B cell (primary cell): ENCODE measurements at places on chromosomes 2 and 18.

DNA sequence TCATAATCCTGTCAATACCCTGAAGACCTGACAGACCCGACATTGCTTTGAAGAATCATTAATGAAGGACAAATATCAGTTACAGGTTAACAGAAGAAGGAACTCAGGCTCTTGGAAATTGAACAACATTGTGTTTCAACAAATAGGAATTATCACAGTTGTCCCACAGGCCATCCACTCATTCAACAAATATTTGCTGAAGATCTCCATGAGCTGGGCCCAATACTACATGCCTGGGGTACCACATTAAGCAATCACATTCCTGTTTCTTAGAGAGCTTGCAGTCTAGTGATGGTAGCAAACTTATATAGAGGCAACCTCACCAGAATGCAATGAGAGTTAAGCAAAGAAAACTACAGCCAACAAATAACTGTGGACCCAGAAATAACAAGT is 671.6 kb upstream of the ACVR2A start:
- no peak for DNase-seq

DNA sequence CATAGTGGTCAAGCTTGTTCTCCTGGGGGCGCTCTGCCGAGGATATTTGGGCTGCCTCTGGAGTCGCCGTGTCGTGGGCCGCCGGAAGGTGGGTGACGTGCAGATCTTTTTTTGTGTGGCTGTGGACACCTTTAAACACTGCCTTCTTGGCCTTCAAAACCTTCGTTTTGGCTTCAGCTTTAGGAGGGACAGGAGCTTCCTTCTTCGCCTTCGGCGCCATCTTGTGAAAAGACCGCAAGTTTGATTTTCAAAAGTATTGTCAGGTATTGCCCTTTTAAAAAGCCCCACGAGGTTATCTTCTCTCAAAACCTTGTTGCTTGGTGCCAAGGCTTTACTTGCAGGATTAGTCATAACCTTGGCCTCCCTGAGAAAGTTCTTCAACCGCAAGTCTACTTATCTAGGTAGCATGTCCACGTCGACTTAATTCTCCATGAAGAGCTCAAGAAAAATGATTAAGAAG is 20.8 kb downstream of the LAMA3 start:
- DNase-seq, result no peak

DNA sequence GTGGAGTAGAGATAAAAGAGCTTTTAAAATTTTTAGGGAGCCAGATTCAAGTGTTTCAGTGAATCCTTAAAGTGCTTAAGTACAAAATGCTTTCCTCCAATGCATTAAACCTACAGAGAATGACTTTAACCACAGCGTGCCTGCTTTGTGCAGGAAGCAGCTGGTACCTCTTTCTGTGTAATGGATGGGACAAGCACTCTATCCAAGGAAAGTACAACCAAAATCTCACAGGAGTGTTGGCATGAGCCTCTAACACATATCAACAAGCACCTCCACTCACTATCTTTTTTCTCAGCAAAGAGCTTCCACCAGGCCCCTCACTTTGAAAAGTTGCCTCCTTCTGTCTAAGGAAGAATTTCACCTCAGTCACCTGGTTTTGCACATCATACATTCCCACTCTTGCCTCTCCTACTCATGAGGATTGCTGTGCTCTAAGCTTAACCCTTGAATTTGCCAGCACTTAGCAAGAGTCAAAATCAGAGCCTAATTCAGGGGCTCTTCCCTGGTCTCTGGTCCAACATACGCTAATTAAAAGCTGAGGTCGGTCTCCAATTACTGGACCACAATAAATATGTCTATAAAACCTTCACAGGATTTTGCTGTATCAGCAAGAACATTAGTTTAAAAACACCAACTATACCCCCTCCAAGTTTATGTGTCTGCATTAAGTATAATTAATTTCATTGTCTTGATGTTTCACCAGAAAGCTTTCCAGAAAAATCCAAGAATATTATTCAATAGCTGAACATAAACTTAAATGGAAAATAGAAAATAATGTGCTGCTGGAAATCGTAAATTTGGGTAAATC is 68.9 kb downstream of the ZNF521 start:
- no peak for DNase-seq

GRCh38 chr2:156134887-156135286 is 197.6 kb downstream of the NR4A2 start:
- no peak for DNase-seq

DNA sequence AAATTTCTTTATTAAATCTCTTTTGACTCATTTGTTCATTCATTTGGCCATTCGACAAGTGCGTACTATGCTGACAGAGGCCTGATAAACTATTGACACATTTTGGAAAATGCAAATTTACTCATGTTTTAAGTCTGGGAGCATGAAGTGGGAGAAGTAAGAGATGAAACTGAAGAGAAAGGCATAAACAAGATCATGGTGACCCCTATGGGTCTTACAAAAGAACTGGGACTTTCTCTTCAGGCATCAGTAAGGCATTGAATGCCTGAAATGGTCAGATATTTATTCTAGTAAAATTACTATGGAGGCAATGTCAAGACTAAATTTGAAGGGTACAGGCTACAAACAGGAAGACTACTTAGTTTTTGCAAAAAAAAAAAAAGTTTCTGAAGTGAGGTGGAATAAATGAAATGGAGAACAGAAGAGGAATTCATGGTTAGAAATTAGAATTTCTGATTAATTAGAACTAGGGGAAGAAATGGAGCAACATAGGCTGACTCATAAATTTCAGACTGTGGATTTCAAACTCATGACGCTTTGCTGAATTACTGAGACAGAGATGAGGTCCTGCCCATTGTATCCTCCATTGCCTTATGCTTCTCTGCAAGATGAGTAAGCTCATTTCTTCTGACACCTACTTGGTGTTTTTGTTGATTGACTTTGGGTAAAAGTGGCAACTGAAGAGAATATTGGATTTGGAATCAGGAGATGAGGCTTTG is 32.7 kb downstream of the VSNL1 start:
- DNase-seq, result no peak

- no peak for DNase-seq
Observed at GRCh38 chr2:190488516-190489233, 45.8 kb downstream of the NEMP2 start.

DNA sequence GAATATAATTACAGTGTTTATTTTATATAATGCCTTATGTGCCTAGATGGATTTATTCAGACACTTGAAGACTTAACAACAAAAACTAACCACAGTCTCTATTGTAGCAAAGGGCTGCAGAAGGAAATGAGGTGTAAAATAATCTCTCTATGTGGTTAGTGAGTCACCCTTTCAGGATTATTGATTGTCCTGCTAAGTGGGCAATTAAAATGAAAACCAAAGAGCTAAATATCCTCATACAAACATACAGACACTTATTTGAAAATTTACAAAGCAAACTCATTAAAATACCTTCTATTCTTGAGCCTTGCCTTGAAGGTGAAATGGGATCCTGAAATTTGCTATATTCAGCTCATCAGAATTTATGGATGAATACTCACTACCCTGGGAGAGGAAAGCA is 27.7 kb upstream of the DCC start:
- no peak for DNase-seq

GRCh38 chr2:23692263-23692662 is 234.7 kb downstream of the ATAD2B start:
- no peak for DNase-seq

DNA sequence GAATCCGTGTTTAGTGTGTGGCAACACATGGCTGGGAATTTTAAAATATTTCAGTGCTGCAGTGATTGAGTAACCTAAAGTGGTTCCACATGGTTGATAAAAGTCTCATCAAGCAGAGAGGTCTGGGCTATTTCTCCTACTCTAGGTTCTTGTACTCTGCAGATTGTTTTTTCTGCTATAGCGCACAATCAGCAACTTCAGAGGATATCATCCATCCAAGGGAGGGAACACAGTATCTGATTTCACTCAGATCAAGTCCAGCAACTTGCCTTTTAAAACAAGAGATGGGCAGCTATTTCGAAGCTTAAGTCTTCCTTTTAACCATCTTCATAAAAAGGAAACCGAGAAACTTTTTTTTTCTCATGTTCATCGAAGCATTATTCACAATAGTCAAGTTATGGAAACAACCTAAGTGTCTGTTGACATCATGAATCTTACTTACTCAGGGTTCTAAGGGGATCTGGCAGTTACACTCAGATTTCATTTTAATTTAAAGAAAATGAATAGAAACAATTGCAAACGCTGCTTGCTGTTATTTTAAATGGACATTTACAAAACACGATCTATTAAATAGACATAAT is 172.7 kb upstream of the TRIB2 start:
- peak; percentile 35 for DNase-seq

DNA sequence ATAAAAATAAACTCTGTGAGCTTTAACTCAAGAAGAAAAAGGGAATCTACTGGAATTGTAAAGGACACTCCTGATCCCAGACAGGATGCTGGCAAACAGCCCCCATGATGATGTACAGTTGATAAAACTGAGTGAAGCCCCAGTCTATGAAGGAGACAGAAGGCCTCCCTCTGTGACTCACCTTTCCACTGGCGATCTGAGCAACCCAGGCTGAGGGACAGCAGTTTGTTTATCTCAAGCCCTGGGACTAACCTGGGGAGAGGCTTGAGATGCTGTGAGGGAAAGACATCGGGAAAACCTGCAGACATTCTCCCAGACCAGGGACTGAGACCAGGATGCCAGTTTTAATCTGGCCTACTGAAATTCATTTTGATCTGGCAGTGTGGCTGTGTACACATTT is 104.5 kb upstream of the CDH2 start:
- DNase-seq, result no peak

GRCh38 chr2:71544919-71545571 is 91.7 kb downstream of the DYSF start:
- DNase-seq, result no peak

- no peak for DNase-seq
Observed at GRCh38 chr2:22406625-22407024, 978.4 kb upstream of the KLHL29 start.

- no peak for DNase-seq
Observed at GRCh38 chr2:68367953-68368653, 3.0 kb downstream of the PLEK start.

DNA sequence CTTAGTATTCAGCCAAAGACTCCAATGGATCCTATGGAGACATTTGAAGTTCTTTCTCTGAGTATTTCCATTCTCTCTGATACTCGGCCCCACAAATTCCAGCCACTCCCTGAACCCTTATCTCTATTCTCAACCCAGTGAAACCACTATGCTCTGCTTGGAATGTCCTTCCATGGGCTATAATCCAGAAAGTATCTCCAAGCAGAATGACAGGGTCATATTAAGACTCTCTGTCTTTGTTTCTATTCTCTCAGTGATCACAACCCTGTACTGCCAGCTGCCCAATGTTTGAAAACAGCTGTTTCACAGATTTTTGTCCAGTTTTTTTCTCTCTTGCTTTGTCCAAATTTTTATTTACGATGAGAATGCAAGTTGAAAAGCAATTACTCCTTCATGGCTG is 21.9 kb downstream of the CHMP3 start:
- no peak for DNase-seq

- DNase-seq, result no peak
Observed at GRCh38 chr2:185919155-185919554, 180.6 kb downstream of the FSIP2 start.

DNA sequence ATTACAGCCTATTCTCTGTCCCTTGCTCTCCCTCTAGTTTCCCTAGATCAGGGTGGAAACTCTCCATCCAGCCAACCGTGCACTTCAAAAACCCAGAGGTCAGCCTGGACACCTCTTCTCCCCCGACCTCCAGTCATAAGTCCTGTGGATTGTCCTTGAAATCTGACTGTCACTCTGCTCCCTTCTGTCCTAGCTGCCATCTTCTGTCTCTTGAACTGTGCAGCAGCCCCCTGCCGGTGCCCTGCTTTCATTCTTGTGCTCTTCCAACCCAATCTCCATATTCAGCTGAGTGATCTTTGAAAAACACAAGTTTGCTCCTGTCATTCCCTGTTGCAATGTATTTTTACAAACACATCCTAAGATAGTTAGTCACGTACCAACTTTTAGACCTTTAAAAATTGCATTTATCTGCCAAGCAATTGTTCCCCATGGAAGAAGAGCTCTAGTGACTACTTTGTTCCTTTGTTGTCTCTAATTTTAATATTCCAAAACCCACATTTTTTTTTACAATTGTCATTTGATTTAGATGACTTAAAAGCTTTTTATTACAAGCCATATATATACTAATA is 254.3 kb downstream of the CAMKMT start:
- DNase-seq, result no peak

DNA sequence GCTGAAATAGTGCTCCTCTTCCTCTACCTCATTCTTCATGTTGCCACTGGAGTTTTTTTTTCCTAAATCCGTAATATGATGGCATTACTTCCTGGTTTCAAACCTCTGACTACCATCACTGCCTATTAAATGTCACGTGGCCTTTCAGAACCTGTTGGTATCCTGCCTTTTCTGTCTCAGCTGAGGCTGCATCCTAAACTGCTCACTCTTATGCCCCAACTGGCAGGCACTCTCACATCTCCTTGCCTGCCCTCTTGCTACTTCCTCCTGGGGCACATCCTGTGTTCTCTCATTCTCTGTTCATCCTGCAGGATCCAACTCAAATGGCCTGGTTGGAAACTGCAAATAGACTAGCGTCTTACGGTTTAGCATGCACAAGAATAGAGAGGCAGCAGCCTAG is 468.1 kb upstream of the FANCL start:
- DNase-seq, result no peak

- DNase-seq, result no peak
Observed at GRCh38 chr2:182245963-182246362, 180.9 kb downstream of the PDE1A start.

- no peak for DNase-seq
Observed at GRCh38 chr2:145185696-145186095, 665.8 kb upstream of the ZEB2 start.

DNA sequence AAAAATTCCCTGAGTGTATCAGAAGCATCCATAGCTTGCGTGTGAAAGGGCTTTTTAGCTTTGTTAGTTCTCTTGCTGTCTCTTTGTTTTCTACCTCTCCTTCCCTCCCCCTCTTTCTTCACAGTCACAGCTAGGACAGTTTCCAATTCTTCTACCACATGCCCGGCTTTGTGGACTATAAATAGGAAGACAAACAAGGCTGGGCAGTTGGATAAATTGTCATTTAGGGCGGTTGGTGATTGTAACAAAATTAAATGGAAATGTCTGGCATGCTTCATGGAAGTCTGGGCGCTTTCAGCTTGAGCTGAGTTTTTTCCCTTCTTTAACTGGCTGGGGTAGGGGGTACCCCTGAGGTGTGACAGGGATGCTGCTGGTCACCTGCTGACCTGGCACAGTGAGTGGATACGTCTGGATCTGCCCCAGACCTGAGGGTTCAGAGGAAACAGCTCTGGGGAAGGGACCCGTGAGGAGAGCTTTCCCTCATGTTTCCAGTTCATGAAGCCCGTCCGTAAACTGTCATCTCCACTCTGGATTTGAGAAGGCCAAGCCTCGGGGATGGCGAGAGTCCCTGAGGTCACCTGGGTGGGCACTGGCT is 29.0 kb upstream of the GIGYF2 start:
- DNase-seq, result no peak

GRCh38 chr2:191847764-191848163 is 876 bp upstream of the CAVIN2 start:
- no peak for DNase-seq

GRCh38 chr2:88549616-88550292 is 77.5 kb downstream of the EIF2AK3 start:
- no peak for DNase-seq

DNA sequence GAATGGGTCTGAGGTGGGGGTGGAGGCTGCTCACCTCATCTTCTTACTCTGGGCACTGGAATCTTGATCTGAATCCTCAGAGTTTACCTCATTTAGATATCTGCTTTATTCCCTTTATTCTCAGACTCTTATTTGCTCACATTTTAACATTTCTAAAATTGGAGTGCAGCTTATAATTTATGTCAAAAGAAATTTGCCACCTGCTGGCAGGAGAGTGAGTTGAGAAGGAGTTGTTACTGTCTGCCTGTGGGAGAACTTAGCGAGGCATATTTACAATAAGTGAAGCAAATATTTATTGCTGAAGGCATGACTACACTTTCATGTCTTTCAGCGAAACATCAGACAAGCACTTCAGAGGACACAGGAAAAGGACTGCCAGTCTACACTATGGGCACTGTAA is 16.4 kb upstream of the KIAA2012 start:
- no peak for DNase-seq
